ENCODE measurements at places on chromosomes 1 and 21.

DNA sequence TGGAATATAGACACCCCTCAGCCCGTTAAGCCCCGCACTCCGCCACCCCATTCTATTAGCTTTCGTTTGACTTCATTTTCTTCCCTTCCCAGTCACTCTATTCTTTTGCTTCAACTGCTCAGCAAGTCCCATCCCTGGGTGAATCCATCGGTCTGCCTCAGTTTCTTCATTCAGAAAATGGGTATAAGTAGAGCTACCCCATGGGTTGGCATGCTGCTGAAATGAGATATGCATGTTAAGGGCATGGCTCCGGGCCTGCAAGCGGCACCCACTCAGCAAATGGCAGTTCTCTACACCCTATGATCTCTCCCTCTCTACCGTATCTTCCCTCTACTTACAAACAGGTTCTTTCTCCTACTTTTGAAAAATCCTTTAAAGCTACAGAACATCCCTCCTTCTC lies 87.8 kb upstream of the IRF2BP2 start:
- DNase-seq, result no peak

DNA sequence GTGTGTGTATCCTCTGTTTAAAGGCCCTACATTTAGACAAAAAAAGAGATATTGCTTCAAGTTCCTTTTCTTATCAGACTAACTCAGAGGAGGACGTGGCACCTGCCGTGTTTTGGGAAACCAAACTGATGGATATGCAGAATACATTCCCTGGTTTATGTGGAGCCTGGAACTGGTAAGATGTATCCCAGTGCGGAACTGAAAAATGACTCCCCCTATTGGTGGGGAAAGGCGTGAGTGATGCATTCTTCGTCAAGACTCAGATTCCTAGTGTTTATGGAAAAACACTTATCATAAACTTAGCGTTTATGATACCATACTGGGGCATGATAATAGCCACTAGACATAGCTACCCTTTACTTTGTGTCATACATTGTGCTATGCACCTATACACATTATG lies 154.2 kb downstream of the ZNF326 start:
- no peak for DNase-seq

GRCh38 chr1:104706631-104707147 lies 957.0 kb downstream of the AMY1C start:
- DNase-seq, result no peak

GRCh38 chr1:204621396-204621795 lies 64.1 kb downstream of the LRRN2 start:
- DNase-seq, result no peak

DNA sequence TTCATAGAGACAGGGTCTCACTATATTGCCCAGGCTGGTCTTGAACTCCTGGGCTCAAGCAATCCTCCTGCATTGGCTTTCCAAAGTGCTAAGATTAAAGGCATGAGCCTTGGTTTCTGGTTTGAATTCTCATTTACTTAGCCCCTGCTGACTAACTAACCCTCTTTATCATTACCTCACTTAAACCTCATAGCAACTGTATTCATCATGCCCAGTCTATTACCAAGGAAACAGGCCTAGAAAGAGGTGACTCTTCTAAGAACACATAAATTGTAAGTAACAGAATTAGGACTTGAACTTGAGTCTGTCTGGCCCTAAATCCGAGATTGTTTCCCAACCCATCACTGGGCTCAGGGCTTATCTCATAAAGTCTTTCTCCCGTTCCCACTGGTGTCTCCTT lies 44.2 kb downstream of the TMEM53 start:
- DNase-seq, result no peak

DNA sequence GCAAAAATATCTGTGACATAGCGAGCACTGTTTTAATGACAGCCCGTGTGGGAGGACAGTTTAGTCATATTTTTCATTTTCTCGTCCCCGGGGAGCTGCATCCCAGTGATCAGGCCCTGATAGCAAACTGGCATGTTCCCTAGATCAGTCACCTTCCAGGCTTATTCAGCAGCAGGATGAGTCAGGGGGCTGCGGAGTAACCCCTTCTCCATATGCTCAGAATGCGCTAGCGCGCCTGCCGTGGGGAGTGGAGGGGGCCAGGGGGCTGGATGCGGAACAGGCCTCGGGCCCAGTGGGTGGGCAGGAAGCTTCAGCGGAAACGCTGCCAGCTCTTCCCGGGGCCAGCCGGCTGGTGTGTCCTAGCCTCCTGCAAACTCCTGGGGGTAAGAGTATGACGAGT lies 94.0 kb downstream of the KCND3 start:
- no peak for DNase-seq

DNA sequence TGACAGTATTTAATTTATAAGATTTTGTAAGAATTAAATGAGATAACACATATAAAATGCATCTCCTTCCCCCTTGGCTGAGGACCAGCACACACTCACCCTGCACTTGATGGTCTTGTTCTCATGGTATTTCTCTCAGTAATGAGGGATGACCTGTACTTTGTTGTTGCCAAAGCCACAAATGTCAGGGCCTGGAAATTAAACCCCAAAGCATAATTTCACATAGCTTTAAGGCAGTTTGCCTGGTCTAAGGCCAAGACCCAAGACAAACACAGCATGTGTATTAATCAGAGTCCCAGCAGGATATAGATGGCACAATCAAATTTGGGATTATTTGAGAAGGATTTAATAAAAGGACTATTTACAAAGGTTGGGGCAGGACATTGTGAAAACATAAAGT lies 48.6 kb upstream of the EPS15 start:
- no peak for DNase-seq

- DNase-seq, result no peak
These were observed 918 bp downstream of the LEMD1 start for GRCh38 chr1:205420938-205421337.

DNA sequence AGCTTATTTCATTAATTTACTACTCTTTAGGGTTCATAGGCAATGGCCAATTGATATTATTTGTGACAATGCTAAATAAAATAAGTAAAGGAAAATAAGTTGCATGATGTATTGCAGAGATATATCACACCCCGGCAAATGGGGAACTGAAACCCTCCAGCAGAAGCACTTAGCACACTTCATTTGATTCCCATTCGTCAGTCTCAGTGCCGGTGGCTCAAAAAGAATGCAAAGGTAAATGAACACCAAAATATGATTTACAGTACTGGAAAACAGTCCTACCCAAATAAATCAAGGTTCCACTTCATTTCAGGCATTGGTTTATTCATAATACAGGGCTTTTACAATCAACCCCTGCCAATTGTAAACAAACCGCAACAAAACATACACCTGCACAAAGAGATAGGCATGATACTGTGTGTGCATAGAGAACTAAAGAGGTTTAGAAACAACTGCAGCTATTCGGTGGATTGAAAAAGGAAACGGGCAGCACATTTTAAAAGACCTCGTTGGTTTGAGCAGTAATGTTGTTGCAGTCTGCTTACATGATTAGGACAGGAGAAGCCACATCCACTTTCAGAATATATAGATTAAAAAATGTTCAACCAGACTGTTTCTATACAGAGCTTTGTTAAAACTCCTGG lies 1019.2 kb downstream of the TTLL7 start:
- no peak for DNase-seq

DNA sequence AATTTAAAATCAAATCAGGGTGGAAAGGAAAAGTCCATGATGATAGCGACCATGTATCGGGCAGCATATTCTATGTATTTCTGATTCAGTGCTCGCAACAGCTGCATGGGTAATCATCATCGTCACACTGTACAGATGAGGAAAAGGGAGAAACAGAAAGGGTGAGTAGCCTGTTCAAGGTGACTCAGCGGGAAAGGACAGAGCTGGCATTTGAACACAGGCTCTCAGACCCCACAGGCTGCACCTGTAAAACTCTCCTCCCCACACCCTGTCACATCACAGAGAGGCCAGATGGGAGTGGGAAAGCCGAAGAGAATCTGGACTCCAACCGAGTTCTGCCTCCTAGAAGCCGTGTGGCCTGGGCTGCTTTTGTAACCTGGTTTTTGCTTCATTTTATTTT lies 14.0 kb downstream of the RUNX1 start:
- no peak for DNase-seq

GRCh38 chr1:150561974-150562445 lies 12.8 kb downstream of the ADAMTSL4 start:
- peak; percentile 87 for DNase-seq

DNA sequence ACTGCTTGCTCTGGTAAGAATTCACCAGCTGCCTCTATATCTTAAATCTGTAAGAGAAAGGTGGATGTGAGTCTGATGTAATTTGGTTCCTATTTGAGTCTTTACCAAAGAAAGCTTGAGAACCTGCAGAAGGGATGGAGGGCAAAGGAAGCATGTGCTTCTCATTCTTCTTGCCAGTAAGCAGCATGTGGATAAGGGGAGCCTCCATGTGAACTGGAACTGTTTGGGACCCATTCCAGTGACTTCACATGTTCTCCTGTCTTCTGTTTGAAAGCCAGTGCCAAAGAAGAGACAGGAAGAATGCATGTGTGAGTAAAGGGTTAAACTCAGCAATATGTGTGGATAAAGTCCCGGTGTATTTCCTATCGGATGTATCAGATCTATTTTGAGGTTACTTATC lies 119.6 kb upstream of the ADGRL2 start:
- no peak for DNase-seq

- DNase-seq, result peak; percentile 31
These were observed 102.2 kb upstream of the JUN start for GRCh38 chr1:58885998-58886397.

GRCh38 chr1:40712997-40713396 lies 21.5 kb downstream of the NFYC start:
- DNase-seq, result no peak

DNA sequence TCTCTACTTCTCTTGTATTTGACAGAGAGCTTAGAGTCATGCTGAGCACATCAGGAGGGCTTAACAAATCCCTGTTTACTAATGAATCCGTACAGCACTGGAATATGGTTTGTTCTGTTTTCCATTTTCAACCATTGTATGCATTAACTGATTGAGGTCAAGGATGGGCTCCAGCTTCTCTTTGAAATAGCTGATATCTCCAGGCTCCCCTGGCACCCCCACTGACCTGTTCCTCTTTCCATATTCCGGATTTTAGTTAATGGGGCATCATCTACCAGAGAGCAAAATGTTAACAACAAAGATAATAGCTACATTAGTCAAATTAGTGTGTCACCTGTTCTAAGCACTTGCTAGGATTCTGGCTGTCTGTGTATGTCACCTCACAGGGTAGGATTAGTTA lies 57.6 kb downstream of the NENF start:
- no peak for DNase-seq

GRCh38 chr1:157961805-157962762 lies 31.4 kb upstream of the KIRREL1 start:
- DNase-seq, result no peak

GRCh38 chr1:208234721-208235120 lies 9.5 kb downstream of the PLXNA2 start:
- no peak for DNase-seq

DNA sequence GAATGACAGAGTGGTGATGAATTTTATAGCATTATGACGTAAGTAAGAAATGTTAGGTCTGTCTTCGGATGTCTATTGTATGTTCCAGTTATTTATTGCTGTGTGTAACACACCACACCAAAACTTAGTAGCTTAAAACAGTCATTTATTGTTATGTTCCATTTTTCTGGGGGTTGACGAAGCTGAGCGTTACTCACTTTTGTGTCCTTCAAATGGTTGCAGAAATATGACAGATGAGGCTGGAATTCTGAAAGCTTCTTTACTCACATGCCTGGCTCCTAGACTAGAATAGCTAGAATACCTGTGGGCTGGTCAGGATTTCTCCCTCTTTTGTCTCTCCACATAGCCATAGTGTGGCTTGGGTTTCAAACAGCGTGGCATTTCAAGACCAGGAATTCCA lies 62.1 kb upstream of the S1PR1 start:
- no peak for DNase-seq

DNA sequence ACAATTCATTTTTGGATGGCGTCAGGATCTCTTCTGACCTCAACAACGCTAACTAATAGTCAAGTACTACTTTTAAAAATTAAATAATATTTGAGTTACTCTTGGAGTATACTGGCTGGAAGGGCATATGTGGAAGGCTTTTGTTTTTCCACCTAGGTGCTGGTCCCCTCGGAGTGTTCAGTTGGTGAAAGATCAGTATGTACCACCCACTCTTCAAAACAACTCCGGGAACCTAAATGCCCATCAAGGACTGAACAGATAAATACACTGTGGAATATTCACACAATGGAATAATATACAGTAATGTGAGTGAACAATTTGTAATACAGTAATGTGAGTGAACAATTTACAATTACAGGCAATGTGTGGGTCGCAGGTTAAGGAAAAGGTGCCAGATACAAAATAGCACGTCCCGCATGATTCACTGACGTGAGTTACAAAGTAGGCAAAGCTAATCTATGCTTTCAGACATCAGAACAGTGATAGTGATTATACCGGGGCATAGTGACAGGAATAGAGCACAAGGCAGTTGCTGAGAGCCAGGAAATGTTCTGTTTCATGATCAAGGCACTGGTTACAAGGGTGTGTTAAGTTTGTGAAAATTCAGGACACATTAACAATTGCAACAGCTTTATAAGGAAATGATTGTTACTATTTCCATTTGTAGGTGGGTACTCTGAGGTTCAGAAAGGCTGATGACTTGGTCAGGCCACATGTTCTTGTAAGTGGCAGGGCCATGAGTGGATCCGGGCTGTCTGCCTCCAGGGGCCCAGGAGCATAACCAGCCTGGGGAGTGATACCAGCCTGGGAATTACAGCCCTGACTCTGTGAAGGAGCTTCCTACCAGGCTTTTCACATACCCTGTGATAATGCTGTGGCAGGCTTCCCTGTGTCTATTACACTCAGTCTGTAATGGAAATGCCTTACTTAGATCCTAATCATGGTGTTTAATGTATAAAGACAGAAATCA lies 59.3 kb upstream of the ABCD3 start:
- DNase-seq, result no peak

DNA sequence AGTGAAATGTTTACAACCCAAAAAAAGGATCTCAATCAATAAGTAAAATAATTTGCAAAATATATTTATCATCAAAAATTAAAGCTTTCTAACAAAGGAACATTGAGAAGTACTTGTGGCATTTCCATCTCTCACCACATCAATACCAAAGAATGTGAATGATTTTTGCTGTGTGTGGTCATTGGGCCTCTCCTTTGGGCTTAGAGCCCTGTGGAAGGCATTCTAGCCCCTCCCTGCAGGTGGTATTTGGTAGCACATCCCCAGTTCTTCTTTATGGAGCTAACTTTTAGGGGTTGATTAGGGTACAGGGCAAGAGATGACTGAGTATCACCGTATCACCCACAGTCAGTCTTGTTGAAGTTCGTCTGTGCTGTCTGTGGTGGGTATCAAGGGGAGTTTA lies 294.1 kb upstream of the SGIP1 start:
- DNase-seq, result no peak

- DNase-seq, result no peak
These were observed 127.3 kb downstream of the HHIPL2 start for GRCh38 chr1:222420633-222421032.

GRCh38 chr1:55965981-55966461 lies 613.3 kb downstream of the PLPP3 start:
- DNase-seq, result no peak

DNA sequence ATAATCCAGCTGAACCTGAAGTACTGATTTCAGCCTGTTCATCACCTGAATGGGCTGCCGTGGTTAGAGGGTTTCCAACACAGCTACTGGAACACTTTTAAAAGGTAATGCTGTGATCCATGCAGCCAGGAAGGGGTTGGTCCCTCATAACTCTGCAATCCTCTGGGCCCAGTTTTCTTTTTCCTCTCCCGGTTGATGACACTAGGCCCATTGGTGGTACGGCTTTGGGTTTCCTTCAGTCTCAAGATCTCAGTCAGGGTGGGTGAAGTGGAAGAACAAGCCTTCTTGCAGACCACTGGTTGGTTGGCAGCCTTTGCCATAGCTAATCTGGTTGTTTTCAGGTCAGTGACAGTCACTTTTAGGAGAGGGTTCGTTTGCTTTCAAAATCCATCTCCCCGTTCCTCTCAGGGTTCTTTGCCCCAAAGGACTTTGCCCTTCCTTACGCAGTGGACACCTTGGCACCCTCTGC lies 502 bp upstream of the SLC35A3 start:
- DNase-seq, result no peak
